Activated CD8-positive, alpha-beta T cell treated with anti-CD3 and anti-CD28 coated beads, Interleukin-2, amount 10 ng/mL, durations not matched to agents 7 days and 5 days (primary cell): ENCODE measurements at places on chromosomes 1 and 21. TPM values are rescaled to one million over a fixed set of nuclear protein-coding genes. Genes with fewer than 3 reads are reported as not detected.

SLC16A4 gene
- 0.26 TPM for total RNA-seq

TTC39A gene
- not detected for total RNA-seq

ADAMTS5 gene
- total RNA-seq, result not detected

FCER1G gene
- total RNA-seq, result 14.0 TPM

UHMK1 gene
- total RNA-seq, result 57.0 TPM

F5 gene
- total RNA-seq, result 1.4 TPM

KANK4 gene
- not detected for total RNA-seq

PROK1 gene
- total RNA-seq, result not detected

RUNX3 gene
- 147 TPM for total RNA-seq

B3GALT5 gene
- total RNA-seq, result not detected

MASP2 gene
- total RNA-seq, result 0.21 TPM

TMCO4 gene
- total RNA-seq, result 14.4 TPM

HAO2 gene
- not detected for total RNA-seq

BMP8B gene
- 0.26 TPM for total RNA-seq

ANGPTL3 gene
- total RNA-seq, result not detected

CD58 gene
- 24.7 TPM for total RNA-seq

SLC45A1 gene
- 0.13 TPM for total RNA-seq

KRTAP6-1 gene
- not detected for total RNA-seq

FAF1 gene
- 104 TPM for total RNA-seq

LIN28A gene
- total RNA-seq, result not detected

CHODL gene
- not detected for total RNA-seq

TNFRSF9 gene
- 0.94 TPM for total RNA-seq

PRELP gene
- total RNA-seq, result not detected

GJA9 gene
- total RNA-seq, result not detected

OR2L2 gene
- total RNA-seq, result not detected

HSPA6 gene
- total RNA-seq, result 0.94 TPM

RNF19B gene
- 15.8 TPM for total RNA-seq

C1orf53 gene
- total RNA-seq, result 0.97 TPM

ACOT11 gene
- 1.6 TPM for total RNA-seq

MAEL gene
- total RNA-seq, result not detected

DMRTA2 gene
- not detected for total RNA-seq

DNAJC28 gene
- total RNA-seq, result 0.40 TPM

DCST2 gene
- 0.24 TPM for total RNA-seq

NLRP3 gene
- total RNA-seq, result 4.7 TPM

PTGFR gene
- not detected for total RNA-seq

HSPA13 gene
- total RNA-seq, result 26.0 TPM

RXRG gene
- total RNA-seq, result not detected

MPL gene
- total RNA-seq, result not detected

SHISAL2A gene
- total RNA-seq, result 8.6 TPM

FLG gene
- total RNA-seq, result not detected

VHLL gene
- total RNA-seq, result not detected

ESRRG gene
- total RNA-seq, result not detected
